KG1 (cell line): ENCODE measurements at places on chromosomes 6 and 20.

GRCh38 chr6:145372671-145373151 lies 362.6 kb downstream of the EPM2A start:
- DNase-seq: no peak

- DNase-seq: no peak
These were observed 77.4 kb downstream of the FIG4 start for GRCh38 chr6:109768485-109768884.

- DNase-seq: no peak
These were observed 265.9 kb downstream of the BMP7 start for GRCh38 chr20:57000441-57000968.

- no peak for DNase-seq
These were observed 35.7 kb downstream of the UBR2 start for GRCh38 chr6:42599558-42599957.

GRCh38 chr6:50840112-50840810 lies 21.6 kb downstream of the TFAP2B start:
- DNase-seq: no peak

DNA sequence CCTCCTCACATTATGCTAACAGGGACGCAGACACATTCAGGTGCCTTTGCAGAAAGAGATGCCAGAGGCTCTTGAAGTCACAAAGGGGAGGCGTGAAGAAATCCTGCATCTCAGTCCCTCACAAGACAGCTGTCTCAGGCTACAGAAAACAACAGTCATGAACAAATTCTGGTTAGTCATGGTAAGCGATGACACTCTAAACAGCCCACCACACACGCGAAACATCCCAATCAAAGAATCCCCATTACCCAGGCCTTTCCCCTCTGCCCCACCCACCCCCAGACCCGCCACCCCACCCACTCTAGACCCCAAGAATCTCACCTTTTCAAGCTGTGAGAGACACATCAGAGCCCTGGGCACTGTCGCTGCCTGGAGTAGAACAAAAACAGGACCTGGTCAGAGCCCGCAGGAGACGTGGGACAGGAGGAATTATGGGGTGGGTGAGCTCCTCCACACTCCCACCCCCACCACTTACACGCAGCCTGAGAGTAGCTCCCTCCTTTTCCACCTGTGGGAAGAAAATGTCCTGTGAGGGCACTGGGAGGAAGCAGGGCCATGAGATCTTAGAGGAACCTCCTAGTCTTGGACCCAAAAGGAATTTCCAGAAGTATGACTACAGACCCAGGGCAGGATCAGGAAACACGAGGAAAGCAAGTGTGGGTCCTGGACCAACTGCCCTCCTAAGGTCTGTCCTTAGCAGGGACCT lies 2.7 kb downstream of the HLA-B start:
- no peak for DNase-seq

DNA sequence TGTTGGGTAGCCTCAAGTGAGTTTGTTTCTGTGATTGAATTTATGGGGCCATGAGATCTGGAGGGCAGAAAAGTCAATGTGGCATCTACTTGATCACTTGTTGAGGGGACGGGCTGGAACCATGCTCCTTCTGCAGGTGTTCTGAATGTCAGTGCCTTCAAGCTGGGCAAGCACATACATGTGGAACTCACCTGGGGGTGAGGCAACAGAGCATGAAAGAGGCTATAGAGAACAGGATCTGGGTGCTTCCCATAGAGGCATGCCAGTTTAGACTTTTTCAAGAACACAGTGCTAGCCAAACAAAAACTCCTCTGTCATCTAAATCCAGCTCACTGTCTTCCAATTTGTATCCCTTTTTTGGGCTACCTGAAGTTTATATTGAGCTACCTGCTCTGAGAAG lies 77.8 kb upstream of the SLC35B3 start:
- no peak for DNase-seq

DNA sequence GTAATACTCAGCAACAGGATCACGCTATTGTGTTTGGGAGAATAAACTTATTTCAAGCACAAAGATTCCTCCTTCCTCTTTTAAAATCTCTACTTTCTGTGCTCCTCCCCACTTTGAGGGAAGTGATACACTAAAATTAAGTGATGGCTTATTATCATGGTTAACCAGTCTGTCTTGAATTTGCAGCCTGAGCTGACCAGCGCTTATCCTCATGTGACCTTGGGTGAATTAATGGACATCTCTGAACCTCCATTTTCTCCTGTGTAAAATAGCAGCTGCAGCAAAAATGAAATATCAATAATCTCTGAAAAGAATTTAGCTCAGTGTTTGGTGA lies 222.6 kb downstream of the BCAS1 start:
- no peak for DNase-seq

DNA sequence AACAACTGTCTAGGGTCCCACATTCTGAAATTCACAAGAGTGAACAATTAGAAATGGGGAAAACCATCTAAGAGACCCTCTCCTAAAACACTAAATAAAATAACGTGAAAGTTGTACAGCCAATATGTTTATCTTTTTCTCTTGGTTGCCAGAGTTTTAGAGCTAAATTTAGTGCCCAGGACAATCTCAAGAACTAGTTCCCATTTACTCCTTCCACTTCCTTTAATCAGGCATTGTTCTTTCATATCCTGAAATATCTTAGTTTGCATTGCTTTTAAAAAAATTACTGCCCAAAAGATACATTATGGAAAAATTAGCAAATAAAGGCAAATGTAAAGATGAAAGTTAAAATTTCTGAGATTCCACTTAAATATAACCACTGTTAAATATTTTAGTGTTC lies 33.1 kb upstream of the UBR2 start:
- no peak for DNase-seq

GRCh38 chr6:125304970-125305660 lies 3.3 kb upstream of the HDDC2 start:
- no peak for DNase-seq

DNA sequence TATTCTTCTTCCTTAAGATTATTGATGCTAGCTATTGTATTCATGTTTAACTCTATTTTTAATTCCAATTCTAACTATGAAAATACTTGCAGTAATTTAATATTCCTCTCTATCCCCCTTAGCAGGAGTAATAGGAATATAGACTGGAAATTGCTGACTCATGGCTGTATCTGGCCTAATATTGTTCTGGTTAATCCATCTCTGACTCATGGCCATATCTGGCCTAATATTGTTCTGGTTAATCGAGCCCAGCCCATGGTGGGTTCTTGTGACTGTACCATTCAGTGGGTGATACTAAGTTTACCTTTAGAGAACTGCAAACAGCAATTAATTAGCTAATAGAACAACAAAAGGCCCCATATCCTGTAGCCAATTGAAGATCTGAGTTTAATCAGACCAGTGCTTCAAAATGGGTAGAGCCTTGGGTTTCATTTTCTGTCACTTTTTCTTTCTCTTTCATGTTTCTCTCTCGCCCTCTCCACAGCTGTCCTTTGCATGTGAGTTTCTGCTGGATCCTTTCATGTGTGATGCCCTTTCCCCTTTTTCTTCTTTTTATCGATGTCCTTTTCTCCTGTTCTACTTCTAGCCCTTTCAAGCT lies 50.6 kb downstream of the SLC22A3 start:
- no peak for DNase-seq

DNA sequence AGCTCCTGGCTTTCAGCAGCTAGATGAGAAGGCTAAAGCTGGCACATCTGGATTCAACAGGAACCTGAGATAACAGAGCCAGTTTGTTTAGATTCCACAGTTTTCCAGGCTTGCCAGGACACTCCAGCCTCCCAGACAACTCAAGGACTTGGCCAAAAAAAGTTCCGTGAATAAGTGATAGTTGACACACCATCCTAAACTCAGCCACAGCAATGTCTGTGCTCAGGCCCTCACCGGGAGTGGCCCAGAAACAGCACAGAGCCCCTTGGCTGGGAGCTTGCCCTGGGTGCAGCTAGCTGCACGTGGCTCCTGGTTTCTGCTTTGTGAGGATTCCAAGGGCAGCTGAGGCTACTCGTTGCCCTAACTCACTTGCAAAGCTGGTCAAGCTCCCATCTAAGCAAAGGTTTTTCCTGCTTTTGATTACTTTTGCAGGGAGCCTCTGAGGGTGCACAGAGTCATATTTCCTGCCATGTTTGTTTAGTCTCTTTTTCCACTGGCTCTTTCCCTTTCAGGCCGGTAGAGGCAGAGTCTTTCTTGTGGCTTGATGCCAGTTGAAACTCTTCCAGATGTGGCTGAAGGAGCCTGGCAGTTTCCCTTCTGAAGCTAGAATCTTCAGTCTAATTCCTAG lies 118.3 kb upstream of the ECI2 start:
- no peak for DNase-seq

GRCh38 chr6:158500016-158500735 lies 59.7 kb upstream of the TMEM181 start:
- DNase-seq: no peak

- DNase-seq: no peak
These were observed 213.7 kb downstream of the PTPRT start for GRCh38 chr20:42975974-42976373.

DNA sequence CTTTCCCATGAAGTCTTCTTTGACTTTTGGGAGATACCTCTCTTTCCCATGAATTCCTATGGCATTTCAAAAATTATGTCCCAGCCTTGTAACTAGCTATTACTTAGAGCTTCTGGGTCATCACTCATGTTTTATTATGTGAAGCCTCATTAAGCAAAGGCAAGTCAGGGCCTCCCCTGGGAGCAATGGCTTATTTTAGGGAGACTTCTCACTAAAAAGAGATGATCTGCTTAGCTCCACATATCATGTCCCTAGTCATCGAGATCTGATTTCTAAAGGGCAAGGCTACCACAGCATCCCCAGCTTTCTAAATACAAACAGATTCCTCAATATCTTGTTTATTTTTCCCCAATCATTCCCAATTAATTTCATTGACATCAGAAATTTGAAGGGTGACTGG lies 154.0 kb upstream of the MANEA start:
- DNase-seq: no peak

GRCh38 chr20:39048000-39048696 lies 86.0 kb downstream of the DHX35 start:
- peak; percentile 40 for DNase-seq

- no peak for DNase-seq
These were observed 6.6 kb downstream of the CST8 start for GRCh38 chr20:23497536-23497935.

- no peak for DNase-seq
These were observed 261.7 kb upstream of the NOX3 start for GRCh38 chr6:155717374-155717773.

GRCh38 chr6:68640491-68640835 lies 5.4 kb downstream of the ADGRB3 start:
- DNase-seq: no peak

DNA sequence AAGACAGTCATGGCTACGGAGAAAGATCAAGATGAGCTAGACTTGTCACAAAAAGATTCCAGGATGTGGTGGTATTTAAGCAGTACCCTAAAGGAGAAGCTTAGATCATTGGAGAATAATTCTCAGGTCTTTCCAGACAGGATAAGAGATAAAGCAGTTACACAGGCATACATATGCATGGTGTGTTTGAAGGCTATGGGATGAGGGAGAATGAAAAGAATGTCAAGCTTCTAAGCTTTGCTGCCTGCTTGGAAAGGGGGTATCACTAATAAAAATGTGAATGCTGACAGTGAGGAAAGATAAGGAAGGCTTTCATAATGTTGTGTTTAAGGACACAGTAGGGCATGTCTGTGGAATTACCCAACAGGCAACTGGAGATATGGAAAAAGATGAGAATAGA lies 28.1 kb downstream of the RWDD2A start:
- no peak for DNase-seq

DNA sequence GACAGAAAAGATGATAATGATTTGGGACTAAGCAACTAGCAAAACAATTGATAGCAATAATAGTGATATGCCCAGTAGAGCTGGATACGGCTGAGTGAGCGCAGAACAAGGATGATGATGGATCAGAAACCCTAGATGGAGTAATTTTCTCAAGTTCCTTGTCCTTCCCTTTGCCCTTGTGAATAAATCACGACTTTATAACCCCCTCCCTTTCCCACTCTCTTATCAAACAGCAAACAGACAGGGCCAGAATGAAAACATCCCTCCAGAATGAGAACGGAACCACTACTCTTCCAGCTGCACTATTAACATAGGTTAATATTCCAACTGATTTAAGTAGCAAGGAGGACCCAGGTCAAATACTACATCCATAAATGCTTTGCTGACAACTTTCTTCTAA lies 1.3 kb upstream of the MTFR2 start:
- no peak for DNase-seq

DNA sequence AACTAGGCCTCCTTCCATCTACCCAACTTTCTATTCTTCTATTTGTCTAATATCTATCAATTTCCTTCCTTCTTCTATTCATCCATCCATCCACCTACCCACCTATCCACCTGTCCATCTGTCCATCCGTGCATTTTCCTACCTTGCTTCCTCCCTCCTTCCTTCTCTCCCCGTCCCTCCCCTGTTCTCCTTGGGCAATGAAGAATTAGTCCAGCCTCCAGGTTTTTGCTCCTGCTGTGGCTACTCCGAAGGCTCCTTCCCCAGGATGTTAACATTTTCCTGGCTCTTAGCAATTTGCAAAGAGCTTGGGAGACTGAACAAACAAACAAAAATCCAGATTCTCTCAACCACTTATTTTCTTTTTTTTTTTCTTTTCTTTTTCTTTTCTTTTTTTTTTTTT lies 81.6 kb downstream of the KCNB1 start:
- no peak for DNase-seq

GRCh38 chr6:113713665-113714064 lies 143.5 kb upstream of the MARCKS start:
- no peak for DNase-seq

DNA sequence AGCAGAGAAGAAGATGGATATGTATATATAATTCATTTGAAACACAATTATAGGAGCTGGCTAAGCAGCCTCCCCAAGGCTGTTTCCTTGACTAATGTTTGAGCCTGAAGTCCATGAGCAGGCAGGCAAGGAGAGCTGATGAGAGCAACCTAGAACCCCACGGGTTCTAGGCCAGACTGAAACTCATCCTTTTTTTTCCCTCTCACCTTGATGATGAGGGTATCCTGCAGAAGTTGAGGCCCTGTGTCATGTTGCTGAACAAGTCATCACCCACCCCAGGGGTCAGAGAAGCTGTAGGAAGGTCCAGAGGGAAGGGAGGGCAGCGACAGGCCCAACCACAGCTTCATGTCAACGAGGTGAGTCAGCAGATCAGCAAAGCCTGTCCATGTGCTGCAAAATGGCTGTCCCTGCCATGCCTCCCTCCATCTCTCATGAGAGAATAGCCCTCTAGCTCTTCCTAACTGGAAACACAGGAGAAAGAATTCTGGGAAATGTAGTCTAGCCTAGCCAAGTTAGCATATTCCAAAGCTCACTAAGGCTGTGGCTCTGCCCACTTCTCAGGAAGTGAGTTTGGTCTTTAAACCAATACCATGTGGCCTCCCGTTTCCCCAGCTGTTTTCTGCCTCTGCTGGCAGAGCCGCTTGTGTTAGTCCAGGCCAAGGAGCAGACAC lies 91.3 kb upstream of the DTNBP1 start:
- DNase-seq: no peak

DNA sequence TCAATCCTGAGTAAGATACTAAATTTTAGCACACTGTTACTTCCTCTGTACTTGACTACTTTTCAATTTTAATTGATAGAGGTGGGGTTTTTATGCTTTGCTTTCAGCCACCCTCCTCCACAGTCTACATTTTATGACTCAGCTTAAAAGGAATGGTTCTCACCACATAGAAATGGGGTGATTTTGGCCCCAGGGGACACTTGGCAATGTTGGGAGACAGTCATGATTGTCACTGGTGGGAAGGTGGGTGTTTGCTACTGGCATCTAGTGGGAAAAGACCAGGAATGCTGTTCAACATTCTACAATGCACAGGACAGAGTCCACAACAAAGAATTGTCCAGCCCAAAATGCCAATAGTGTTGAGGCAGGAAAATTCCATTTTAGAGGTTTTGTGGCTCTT lies 71.3 kb downstream of the PCSK2 start:
- no peak for DNase-seq

GRCh38 chr6:110938171-110938570 lies 20.3 kb upstream of the GTF3C6 start:
- DNase-seq: no peak
